ENCODE measurements at places on chromosomes 11 and 22.

- no peak for DNase-seq
These were observed 5.6 kb downstream of the LIPT2 start for GRCh38 chr11:74487875-74488274.

DNA sequence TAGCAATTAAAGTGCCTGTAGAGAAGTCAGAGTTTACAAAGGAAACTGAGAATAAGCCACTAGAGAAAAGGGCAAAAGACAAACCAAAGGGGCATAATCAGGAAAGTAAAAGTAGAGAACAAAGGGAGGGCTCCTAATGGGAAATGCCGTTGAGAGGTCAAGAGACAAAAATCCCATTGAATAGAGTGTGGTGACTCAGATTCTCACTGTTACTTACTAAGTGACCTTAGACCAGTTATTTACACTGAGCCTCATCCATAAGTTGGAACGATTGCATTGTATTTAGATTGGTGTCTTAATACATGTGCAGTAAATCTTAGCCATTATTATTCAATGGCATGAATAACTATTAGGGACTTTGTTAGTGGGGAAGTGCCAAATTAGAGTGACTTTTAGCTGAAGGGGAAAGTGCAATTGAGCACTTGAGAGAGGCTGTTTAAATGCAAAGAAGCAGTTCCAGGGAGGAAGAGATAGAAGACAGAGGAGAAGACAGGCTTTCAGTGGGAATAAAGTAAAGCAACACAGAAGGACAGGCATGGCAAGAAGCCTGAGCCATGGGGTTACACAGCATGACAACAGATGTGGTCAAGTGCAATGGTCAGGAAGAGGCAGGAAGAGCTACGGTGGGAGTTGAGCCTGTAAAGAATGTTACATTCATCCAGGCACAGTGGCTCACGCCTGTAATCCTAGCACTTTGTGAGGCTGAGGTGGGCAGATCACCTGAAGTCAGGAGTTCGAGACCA, 82.6 kb downstream of the UBASH3B start:
- DNase-seq = no peak

DNA sequence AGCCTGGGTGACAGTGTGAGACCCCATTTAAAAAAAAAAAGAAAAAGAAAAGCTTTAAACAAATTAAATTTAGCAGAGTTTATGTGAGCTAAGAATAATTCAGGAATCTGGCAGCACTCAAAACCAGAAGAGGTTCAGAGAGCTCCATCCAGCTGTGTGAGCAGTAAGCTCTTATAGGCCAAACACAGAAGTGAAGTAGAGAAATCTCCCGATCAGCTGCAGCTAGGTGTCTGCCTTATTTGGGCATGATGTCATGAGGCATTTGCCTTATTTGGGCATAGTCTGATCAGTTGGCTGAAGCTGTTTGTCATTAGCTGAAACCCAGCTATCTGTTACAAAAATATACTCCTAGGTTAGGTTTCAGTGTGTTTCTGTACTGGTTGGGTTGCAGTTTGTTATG, 8.2 kb downstream of the MS4A15 start:
- DNase-seq = no peak

DNA sequence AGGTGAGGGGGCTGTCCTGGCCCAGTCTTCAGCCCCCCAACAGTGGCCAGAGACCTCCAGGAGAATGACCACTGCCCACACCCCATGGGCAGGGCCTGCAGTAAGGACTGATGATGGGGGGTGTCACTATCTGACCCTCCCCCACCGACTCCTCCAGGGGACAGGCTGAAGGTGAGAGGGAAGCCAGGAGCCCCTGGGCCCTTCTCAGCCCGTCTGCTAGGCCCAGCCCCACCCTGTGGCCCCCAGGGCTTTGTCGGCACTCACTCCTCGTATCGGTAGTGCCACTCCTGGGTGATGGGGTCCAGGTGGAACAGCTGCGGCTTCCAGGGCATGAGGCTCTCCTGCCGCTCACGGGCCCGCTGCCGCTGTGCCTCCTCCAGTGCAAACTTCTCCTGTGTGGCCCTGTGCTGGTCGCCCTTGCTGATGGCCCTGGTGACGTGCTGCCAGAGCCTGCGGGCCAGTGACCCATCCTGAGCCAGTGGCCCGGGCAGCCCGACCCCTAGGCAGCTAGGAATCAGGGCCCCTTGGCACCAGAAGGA, 35.4 kb upstream of the CARS1 start:
- no peak for DNase-seq

- no peak for DNase-seq
These were observed 3.2 kb downstream of the P2RY6 start for GRCh38 chr11:73275381-73275750.
